Hippocampal formation (tissue), 2 donors: ENCODE measurements at places on chromosomes 16 and 17.
A peak's percentile ranks its signal among the peaks of the same experiment; 100 is the strongest.

DNA sequence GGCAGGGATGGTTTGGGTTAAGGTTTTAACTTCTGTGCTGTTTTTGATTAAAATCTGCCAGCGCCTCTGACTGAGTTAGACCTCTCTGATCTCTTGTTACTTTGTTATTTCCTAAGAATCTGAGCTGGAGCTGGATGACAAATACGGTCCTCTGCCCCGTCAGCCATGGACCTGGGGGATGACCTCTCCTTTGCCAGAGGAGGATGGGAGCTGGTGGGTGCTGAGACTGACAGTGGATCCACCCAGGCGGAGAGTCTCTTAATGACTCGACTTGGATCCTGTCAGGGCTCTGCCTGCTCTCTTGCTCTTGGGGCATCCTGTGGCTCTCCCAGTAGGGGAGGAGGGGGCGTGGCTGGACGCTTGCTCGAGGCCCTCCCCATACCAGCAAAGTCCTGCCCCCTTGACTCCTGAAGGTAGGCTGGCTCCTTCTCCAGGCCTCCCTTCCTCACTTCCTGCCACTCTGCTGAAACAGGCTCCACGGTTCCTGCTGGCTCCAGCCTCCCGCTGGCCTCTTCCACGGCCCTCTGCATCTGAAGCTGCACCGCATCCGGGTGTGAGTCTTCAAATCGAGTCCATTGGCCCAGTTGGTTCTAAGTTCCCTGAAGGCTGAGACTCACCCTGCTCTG lies 24.8 kb upstream of the MAP3K14 start:
- DNase-seq = no peak

- no peak for DNase-seq
These were observed 48.4 kb upstream of the SKAP1 start for GRCh38 chr17:48478224-48479013.

GRCh38 chr16:79535130-79535529 lies 65.4 kb downstream of the MAF start:
- DNase-seq = peak; percentile 4

- no peak for DNase-seq
These were observed 817 bp upstream of the JPH3 start for GRCh38 chr16:87601401-87601981.

- DNase-seq = no peak
These were observed 38.8 kb upstream of the HSBP1 start for GRCh38 chr16:83768986-83769385.

GRCh38 chr16:7583396-7583795 lies 250.8 kb downstream of the RBFOX1 start:
- DNase-seq = no peak

DNA sequence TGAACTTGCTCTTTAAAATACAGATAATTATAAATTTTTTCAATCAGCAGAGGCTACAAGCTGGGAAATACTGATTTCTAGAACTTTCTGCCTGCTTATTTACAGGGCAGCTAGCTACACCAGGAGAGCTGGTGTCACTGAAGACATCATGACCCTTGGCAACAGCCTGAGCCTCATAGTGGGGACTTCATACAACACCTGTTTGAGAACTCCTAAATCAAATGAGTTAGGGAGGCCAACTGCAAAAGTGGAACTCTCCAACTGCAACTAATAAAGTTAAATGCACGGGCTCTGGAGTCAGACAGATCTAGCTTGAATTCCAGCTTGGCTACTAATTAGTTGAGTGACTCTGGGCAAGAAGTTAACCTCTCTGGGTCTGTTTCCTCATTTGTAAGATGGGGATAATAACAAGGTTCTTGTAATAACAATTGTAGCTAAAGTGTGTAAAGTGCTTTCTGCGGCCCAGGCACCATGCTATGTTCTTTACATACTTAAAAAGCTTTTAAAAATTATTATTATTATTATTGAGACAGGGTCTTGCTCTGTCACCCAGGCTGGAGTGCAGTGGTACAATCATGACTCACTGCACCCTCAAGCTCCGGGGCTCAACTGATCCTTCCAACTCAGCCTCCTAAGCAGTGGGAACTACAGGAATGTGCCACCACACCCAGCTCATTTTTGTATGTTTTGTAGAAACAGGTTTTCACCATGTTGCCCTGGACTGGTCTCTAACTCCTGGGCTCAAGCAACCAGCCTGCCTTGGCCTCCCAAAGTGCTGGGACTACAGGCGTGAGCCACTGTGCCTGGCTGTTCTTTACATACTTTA lies 33.4 kb downstream of the VAC14 start:
- no peak for DNase-seq

GRCh38 chr16:67390816-67391423 lies 2.4 kb downstream of the TPPP3 start:
- DNase-seq = no peak

- DNase-seq = no peak
These were observed 56.3 kb downstream of the PITPNC1 start for GRCh38 chr17:67433248-67433924.

GRCh38 chr17:17169396-17169795 lies 36.7 kb downstream of the PLD6 start:
- DNase-seq = no peak

DNA sequence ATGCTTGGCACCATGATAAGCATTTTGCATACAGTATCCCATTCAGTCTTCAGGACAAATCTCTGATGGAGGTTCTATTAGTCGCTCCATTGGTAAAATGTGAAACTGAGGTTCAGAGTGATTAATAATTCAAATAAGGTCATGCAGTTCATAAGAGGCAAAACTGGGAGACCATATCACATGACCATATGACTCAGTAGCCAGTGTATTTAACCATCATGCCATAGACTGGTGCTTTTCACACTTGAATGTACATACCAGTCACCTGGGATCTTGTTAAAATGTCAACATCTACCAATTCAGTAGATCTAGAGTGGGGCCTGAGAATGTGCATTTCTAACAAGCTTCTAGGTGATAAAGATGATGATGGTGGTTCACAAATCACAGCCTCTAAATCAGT lies 4.3 kb downstream of the ACSM3 start:
- no peak for DNase-seq

GRCh38 chr17:73973586-73974409 lies 229.7 kb upstream of the RPL38 start:
- no peak for DNase-seq

DNA sequence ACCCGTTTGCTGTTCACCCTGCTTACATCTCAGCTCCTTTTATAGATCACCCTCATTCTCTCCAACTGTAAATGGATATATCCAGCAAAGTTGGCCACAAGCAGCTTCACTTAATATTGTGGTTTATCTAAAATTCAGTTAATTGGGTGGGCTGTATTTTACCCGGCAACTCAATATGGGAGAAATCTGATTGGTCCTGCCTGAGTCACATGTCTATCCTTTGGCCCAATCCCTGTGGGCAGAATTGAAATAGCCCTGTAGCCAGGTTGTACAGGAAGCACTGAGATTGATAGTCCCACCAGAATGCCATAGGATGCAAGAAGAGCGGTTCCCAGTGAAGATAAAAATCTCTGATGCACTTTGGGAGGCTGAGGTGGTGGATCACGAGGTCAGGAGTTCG lies 73.2 kb downstream of the AIPL1 start:
- DNase-seq = no peak

DNA sequence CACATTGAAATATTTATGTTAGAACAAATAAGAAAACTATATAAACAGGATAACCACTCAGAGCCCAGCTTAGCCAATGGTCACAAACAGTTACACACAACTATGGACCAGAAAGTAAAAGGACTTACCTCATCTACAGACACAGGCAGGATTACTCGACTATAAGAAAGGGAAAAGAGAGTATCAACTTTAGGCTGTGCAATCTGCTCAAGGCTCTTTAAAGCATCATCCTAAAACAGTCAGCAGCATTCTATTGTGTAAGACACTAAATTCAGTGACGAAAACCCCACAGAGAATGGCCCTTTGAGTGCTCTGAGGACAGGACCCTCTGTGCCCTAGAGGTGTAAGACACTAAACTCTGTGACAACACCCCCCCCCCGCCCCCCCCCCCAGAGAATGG lies 4.2 kb downstream of the PITPNA start:
- no peak for DNase-seq

DNA sequence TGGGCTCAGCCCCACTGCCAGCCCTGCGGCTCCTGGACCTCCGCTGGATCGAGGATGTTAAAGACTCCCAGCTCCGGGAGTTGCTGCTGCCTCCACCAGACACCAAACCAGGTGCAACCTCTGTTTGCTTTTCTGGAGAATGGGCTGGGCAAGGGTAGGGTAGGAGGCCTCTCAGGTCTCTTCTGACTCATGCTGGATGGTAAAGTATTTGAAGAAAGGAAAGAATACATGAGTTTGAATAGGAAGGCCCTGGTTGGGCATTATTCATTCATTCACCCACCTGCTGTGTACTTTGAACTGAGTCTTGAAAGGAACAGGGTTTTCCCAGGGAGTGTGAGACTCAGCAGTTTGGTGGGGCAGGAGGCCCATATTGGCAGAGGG lies 6.5 kb upstream of the ORAI3 start:
- DNase-seq = no peak

- DNase-seq = no peak
These were observed 230.6 kb downstream of the C16orf95 start for GRCh38 chr16:87086575-87086974.

- DNase-seq = no peak
These were observed 5.8 kb downstream of the ARMC7 start for GRCh38 chr17:75115555-75115954.

GRCh38 chr17:60395508-60396065 lies 3.7 kb upstream of the USP32 start:
- DNase-seq = no peak

- DNase-seq = no peak
These were observed 613 bp downstream of the ECI1 start for GRCh38 chr16:2250652-2251295.

DNA sequence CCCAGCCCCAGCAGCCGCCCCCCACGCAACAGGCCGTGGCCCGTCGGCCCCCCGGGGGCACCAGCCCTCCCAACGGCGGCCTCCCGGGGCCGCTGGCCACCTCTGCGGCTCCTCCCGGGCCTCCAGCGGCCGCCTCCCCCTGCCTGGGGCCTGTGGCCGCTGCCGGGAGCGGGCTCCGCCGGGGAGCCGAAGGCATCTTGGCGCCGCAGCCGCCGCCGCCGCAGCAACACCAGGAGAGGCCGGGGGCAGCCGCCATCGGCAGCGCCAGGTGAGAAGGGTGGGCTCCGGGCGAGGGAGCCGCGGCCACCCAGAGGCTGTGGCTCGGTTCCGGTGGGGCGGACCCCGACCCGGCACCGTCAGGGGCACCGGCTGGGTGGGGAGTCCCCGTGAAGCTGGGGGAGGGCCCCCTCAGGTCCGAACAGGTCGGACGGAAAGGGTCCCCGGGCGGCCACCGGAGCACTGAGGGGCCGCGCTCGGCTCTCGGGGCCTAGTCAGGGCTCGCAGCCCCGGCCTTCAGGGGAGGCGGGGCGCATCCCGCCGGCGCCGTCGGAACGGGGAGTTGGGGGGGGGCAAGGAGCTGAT lies 583 bp downstream of the ATXN2L start:
- DNase-seq = no peak

- no peak for DNase-seq
These were observed 3.6 kb upstream of the HS3ST3B1 start for GRCh38 chr17:14297161-14297851.

- DNase-seq = no peak
These were observed 220.8 kb upstream of the TNRC6C start for GRCh38 chr17:77737442-77738265.

- DNase-seq = no peak
These were observed 16.5 kb upstream of the ZFHX3 start for GRCh38 chr16:73064212-73064993.

GRCh38 chr17:80718428-80718827 lies 173.8 kb downstream of the RPTOR start:
- no peak for DNase-seq

DNA sequence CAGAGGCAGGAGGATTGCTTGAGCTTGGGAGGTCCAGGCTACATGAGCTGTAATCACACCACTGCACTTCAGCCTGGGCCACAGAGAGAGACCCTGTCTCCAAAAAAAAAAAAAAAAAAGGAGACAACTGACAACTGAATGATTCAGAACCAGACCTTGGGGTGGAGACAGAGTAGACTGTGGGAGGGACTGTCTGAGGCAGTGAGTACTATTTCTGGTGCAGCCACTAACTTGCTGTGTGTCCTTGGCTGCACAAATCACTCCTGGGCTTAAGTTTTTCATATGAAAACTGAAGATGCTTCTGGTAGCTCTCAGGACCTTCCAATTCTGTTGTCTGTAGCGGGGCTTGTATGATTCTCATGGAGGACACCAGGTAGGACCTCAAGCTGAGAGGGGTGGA lies 5.8 kb downstream of the ASB16 start:
- DNase-seq = no peak

DNA sequence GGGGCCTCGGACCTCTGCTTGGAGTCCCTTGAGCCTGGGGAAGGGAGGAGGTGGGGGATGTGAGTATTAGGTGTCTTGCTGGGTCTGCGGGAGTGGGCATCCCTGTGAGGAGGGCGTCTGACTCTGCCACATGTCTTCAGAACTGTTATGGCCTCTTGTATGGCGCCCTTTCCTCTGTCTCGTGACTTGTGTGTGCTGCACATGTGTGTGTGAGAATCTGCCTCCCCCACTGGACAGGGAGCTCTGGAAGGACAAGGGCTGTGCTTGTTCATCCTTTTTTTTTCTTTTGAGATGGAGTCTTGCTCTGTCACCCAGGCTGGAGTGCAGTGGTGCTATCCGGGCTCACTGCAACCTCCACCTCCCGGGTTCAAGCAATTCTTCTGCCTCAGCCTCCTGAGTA lies 33.4 kb downstream of the ARHGAP23 start:
- DNase-seq = no peak

- no peak for DNase-seq
These were observed 6.4 kb downstream of the CBFB start for GRCh38 chr16:67035364-67035763.

GRCh38 chr17:540631-541030 lies 174.0 kb downstream of the VPS53 start:
- DNase-seq = no peak

- no peak for DNase-seq
These were observed 84.1 kb upstream of the KIFC3 start for GRCh38 chr16:57886427-57886826.

GRCh38 chr17:42346481-42346880 lies 41.8 kb downstream of the STAT3 start:
- no peak for DNase-seq

GRCh38 chr16:71995038-71995437 lies 5.2 kb downstream of the PKD1L3 start:
- DNase-seq = no peak

GRCh38 chr16:53212893-53213223 lies 158.1 kb downstream of the CHD9 start:
- no peak for DNase-seq

DNA sequence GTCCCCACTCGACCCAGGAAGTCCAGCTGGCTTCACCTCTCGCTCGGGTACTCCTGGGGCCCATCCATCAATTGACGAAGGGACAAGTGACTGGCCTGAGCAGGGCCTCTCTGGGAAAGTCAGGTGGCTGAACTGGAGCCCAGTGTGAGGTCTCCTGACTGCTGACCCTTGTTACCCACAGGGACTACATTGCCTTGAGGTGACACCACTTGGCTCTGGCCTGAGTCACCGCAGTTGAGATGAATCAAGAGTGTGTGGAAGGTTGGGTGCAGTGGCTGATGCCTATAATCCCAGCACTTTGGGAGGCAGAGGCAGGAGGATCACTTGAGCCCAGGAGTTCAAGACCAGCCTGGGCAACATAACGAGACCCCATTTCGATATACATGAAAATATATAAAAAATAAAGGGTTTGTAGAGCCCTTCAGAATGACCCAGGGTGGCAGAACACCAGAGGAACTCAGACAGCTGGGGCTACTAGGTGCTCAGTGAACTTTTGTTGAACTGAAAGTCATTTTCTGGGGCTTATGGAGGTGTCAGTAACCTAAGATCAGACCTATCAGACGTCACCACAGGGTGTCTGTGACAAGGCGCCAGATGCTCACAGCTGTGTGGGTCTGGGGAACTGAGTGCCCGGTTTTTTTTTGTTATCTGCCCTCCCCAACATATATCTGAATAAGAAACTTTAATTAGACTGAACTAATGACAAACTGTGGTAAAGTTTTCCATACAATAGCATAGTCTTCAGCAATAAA lies 14.8 kb upstream of the ZFP90 start:
- no peak for DNase-seq
